ENCODE measurements at places on chromosomes 5 and 9.

DNA sequence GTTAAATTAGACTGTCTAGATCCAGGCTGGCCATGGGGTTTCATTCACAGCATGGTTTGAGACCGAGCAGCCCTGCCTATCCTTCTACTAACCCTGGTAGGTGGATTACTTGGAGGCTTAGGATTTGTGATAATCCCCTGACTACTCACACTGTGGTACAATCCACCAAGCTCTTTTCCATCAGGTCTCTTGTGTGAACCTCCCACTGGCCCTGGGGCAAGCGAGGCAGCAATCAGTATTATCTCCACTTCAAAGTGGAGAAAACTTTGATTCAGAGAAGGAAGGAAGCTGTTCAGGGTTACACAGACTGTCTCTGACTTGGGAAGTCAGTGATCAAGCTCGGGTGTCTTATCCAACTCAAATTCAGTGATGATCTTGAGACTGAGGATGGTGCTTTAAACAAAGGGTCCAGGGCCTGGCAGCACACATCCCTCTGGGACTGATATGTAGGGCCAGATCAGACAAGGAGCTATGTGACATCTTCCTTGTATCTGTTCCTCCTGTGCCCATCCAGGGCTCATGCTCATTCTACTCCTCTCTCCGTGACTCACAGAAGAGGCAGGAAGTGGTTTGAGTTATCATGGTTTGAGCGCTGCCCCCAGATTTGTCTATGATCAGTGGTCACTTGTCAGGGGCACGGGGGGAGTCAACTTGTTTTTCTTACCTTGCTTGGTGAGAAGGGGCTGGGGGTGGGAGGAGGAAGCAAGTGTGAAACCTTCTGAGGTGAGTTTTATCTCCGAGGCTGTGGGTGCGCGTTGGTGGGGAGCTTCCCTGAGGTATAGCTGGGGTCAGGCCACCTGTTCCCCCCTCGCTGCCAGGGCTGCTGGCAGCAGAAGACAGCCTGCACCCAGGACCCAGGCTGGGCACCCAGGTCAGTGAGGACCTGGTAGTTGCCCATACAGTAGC, 48.6 kb downstream of the RGS3 start:
- DNase-seq: peak; percentile 91

DNA sequence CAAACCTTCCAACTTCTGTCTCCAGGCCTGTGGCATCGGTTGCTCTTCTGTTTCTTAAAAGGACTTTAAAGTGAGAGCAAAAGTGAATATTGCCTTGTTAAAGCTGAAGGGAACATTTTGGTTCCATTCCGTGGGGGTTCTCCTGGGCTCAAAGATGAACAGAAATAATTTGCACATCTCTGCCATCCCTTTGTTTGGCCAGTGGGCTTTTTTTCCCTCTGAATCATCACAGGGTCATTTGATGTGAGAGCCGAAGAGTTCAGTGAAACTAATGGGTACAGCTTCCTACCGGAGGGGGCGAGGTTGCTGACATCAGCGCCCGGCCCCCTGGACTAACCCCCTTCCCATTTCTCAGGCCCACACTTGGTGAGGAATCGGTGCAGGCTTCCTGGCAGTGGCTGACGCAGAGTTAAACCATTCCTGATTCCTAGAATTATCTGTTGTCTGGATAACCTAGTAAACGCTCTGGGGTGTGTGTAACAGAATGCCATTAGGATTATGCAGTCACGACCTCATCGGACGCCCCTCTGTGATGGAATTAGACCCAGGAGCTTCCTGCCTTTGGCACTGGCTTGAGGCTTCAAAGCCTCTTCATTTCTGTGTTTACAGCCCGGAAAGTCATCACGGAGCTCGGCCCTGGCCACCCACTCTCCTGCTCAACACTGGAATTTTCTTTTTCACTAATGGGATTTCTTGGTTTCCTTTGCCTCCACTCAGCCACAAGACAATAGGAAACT, 61.6 kb upstream of the RPL26L1 start:
- peak; percentile 27 for DNase-seq

DNA sequence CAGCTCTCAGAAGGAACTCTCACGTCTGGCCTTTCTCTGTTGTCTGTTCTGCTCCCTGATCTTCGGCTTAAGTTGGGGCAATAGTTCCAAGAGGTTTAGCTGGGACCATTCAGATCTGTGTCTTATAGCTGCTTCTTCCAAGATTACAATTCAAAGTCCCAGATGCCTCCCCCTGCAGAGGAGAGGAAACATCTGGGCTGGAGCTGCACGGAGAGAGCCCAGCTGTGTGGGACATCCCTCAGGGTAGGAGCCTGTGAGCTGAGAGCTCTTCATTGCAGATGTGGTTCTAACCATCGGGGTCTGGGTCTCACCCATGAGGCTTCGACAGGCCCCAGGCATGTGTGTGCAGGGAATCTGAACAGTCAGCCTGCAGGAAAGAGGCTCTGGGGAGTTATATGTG, 9.0 kb upstream of the PHF19 start:
- no peak for DNase-seq

DNA sequence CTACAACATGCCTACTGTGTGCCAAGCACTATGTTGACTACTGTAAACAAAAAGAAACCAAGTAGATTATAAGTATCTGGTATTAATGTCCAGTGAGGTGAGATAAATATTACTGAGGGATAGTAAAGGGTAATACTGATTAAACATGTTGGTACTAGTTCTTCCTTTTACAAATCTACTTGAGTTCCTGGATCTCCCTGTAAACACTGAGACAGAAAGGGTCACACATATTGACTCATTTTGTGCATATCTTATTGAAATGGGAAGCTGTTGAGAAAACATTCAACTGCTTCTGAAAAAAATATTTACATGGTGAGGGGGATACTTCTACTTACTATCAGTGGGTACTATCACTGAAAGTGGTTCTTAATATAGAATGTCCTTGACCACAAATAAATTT, 24.3 kb downstream of the EFNA5 start:
- no peak for DNase-seq

- no peak for DNase-seq
Measured at GRCh38 chr9:110543631-110544051, 35.9 kb downstream of the SVEP1 start.

- no peak for DNase-seq
Measured at GRCh38 chr5:54956922-54957321, 28.5 kb downstream of the ESM1 start.

Measured in WERI-Rb-1 (cell line).